Fibroblast of skin of right quadriceps (primary cell): ENCODE measurements at places on chromosomes 6 and 20.

DNA sequence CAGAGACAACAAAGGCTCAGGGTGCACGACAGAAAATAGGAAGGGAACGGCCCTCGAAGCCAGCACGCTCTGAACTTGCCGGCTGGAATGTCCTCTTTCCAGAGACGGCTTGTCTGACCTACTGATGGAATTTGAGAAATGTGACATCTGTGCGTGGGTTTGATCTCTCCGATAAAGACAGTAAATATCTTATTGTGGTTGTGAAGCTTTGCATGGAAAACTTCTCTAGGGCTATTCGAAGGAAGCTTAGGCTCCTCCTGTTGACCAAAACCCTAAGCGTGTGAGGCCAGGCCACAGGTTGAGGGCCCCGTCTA lies 247.3 kb downstream of the ZNF217 start:
- DNase-seq, result peak; percentile 26

DNA sequence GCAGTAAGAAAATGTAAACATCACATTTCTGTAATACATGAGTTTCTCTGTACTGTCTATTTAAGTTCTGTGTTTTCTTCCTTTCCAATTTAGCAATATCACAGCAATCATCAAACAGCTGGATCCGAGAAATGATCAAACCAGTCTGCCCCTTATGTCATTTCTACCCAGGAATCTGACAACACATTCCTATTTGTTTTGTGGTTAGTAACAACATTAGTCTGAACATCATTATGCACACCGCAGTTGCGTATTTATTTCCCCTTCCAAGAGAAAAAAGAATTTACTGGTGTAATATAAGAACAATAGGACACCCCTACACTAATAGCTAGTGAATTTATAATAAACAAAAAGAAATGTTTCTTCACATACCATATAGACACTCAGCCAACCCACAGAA lies 179.5 kb downstream of the BTBD9 start:
- peak; percentile 91 for DNase-seq

DNA sequence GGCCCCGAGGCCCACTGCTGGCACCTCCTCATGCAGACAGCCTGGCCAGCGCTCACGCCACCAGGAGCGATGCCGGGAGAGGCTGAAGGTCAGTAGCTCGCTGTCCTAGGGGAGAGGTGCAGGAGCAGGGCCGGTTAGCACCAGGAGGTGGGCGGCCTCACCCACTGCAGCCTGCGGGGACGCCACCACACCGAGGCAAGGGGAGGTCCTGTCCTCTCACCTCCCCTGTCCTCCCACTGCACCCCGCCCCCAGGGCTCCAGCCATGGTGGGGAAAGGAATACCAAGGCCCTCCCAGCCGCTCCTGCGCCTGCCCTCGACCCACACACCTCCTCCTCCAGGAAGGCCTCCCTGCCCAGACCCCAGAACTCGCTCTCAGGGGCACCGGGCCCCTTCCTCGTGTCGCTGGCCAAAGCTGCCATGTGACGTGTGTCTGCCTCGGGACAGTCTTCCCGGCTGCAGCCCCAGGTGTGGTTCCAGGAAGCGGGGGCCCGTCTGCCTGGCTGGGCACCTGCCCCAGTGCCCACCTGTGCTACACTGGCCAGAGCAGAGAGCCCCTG lies 6.5 kb downstream of the NKAIN4 start:
- DNase-seq, result no peak

GRCh38 chr6:30837870-30838269 lies 46.4 kb upstream of the DDR1 start:
- peak; percentile 37 for DNase-seq

DNA sequence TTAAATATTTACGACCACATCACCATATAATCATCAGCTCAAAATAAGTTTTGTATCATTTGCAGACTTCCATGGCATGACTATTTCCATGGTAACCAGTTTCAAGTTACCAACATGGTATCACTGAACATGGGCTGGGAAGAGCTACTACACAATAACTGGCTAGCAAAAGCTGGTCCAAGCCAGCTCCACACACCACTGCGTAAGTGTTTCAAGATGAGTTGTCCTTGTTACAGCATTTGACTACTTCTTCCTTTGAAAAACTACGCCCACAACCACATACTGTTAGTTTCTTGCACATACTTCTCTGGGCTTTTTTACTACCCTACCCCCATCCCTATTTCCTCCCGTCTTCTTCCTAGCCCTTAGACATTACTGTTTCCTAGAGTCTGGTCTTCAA lies 8.5 kb downstream of the CD164 start:
- no peak for DNase-seq

DNA sequence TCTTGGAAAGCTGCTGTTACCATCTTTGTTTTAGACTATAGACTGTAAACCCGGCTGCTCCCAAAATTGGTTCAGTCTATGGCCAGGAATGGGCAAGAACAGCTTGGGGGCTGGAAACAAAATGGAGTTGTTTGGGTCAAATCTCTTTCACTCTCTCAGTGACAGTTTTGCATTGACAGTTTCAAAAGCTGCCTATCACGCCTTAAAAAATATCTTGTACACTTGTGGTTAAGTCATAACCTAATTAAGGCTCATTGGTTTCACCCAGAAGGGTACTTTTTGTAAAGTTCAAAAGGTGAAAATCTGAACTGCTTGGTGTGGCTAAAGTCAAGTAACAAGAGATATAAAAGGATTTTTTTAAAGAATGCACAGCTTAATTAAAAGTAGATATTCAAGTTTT lies 76.1 kb upstream of the PRL start:
- no peak for DNase-seq

DNA sequence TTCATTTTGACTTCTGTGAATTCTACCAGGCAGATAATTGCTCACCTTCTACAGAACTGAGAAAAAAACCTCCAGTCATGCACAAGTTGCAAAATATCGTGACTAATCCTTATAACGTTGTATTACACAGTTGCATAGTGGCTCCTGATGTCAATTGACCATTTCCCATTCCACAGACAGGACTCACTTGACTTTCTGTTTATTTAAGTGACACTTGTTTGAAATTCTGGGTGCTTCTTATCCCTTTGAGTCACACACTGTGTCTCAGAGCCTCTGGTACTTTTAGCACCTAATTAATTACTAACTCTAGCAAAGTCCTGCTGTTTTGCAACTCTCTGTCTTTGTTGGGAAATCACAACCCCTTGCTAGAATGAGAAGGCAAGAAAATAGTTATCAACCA lies 16.2 kb upstream of the RSPO3 start:
- DNase-seq, result peak; percentile 93

- DNase-seq, result no peak
These were observed 39.7 kb upstream of the FAM50B start for GRCh38 chr6:3809515-3809891.

DNA sequence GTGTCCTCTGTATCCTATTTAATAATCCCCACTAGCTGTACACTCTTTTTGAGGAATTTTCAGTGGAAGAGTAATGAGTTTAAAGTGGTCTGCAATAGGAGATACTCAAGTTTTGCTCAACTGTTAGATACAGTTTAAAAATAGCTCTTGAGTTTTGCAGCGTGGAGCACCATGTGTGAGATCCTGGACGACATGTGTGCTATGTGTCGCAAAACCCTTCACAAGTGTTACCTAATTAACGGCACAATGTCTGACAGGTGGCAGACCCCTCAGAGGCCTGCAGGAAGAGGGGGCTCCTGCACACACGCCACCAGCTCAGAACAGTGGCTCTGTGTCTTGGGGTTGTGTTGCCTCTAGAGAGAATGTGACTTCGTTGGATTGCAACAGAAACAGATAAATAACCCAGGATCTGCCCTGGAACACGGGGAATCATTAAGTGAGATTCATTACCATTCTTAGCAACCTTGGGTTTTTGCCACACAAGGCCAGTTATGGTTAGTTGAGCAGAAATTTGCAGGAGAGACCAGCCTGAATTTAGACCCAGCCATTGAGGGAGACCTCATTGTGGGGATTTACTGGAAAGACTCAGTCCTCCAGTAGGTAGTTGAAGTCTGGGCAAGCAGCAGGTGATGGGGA lies 73.8 kb downstream of the SASH1 start:
- no peak for DNase-seq

DNA sequence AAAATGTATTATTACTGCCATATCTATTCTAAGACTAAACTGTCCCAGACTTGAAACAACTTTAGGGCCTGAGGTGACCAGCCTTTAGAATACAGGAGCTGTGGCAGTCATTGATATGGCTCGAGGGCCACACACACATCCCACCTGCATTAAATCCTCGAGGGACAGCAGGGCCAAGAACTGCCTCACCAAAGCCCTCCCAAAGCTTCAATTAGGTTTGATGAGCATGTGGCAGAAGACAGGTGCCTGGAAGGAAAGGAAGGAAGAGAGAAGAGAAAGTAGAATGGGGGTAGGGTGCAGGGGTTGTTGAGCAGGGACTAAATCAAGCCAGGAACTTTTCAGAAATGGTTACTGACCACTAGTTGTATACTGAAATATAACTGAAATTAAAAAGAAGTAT lies 115.0 kb downstream of the PDSS2 start:
- no peak for DNase-seq

DNA sequence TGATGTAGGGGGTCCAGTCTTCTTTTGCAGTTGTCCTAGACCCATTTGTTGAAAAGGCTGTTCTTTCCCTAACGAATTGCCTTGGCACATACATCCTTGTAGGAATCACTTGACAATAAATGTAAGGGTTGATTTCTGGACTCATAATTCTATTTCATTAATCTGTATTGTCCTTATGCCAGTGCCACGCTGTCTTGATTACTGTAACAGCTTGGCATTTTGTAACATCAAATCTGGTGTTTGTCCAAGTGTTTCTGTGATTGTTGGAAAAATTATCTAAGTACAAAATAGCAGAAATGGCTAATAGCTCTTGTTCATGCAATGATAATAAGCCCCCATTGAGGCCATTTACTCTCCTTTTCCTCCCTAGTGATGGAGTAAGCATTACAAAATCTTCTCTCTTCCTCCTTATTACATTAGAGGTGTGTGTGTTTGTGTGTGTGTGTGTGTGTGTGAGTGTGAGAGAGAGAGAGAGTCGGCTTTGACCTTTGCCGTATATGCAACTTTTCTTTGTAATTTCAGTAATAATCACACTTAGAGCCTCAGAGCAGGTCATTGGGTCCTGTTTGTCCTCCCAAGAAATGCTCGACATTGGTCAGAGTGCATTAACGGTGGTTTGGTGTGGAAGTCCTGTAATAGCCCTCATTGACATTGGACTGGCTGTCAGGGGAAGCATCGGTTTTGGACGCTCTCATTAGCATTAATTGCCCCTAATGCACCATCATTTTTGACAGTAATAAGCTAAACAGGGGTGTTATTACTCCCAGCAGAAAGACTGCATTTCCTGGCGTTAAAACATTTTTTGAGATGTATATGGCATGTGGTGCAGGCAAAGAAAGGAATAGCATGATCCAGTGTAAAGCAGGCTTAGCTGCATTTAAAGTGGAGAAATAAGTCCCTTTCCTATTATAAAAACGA lies 40.7 kb upstream of the MROH8 start:
- no peak for DNase-seq

DNA sequence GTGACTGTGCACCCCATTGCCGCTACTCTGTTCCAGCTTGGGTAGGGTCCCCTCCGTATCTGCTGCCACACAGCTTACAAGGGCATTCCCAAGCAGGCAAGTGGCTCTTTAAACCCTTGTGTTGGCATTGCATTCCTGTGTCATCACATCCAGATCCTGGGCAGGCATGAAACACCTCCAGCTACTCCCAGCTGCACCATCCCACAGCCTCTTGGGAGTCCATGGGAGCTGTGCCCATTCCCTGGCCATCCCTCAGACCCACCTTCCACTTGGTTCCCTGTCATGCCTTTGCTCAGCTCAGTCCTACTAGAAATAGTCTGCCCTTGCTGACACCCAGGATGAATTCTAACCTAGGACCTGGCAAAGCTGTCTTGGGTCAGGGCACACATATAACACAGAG lies 87.7 kb downstream of the PSMG4 start:
- DNase-seq, result no peak

DNA sequence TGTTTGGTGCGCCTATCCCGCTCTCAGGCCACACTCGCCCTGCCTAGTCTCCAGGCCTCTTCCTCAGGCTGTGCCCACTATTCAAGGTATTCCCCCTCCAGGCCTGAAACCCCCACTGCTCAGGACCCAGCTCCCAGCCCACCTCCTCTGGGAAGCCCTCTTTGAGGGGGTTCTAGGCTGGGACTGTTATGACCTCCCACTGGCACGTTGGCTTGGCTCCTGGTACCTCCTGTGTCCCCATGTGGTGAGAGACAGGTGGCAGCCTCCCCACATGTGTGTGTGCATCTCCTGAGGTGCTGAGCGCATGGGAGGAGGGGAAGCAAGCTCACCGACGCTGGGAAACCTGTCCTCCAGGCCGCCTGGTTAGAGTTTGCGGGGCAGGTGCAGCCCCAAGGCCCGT lies 82.5 kb downstream of the EDN3 start:
- no peak for DNase-seq

DNA sequence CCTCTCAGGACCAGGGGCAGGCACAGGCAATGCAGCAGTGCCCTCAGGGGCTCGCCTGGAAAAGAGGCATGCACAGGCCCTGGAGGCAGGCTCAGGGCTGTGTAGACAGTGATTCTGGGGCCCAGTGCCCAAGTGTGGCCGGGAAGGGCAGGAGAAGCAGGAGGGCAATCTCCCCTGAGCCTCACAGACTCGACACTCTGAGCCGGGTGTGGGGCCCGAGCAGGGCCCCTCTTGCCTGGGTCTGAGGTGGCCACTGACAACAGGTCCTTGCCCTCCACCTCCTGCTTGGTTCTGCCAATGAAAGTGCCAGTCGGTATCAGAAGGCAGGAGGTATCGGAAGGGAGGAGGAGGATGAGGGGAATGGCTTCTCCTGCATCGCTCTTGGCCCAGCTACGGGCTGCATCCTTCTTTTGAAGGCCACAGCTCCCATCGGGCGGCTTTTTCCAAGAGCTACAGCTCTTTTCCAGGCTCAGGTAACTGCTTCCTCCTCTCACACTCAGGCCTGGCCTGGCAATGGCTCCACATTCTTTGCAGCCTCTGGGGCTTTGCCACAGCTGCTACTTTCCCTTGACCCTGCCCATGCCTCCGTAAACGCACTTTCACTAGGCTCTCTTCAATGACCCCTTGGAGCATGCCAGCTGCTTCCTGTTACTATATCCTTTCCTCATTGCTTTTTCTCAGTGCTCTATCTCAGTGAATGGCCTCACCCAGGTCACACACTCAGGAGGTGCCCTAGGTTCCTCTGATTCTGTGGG lies 24.5 kb downstream of the GABRR2 start:
- no peak for DNase-seq

DNA sequence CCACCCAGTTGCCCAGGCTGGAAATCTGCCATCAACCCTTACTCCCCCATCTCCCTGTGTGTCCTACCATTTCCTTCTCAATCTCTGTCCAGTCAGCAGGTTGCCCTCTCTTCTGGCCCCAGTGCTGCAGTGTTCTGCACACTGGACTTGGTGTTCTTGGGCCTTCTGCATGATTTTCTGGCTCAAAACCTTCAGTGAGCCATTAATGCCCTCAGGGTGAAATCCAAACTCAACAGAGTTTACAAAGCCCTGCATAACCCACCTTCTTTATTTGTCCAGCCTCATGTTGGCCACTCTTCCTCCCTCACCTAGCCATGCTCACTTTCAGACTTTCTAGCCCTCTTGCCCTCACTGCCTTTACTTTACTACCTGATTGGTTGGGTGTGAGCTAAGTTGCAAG lies 5.0 kb upstream of the GSTA3 start:
- no peak for DNase-seq

GRCh38 chr6:28988536-28989311 lies 16.4 kb downstream of the ZNF311 start:
- peak; percentile 77 for DNase-seq

GRCh38 chr6:110900028-110900598 lies 25.5 kb downstream of the AMD1 start:
- DNase-seq, result no peak
